MM.1S (cell line): ENCODE measurements at places on chromosomes 7 and 10.

- H3K27ac ChIP-seq, result peak overlapping the region; percentile 74; the same call in 1 of the 2 replicates
- peaks cover 33% of the 10 kb centered on the region for H3K27me3 ChIP-seq
- DNase-seq, result peak; percentile 69
- H3K36me3 ChIP-seq, result no peaks in the 10 kb centered on the region
- peaks cover 15% of the 10 kb centered on the region for H3K4me1 ChIP-seq
These were observed 940 bp upstream of the PSD start for GRCh38 chr10:102419269-102420180.

- H3K27me3 ChIP-seq, result no peaks in the 10 kb centered on the region
- H3K36me3 ChIP-seq, result no peaks in the 10 kb centered on the region
- H3K27ac ChIP-seq, result no peak overlapping the region
- H3K4me3 ChIP-seq, result no peak overlapping the region
- no peak for DNase-seq
- H3K4me1 ChIP-seq, result no peaks in the 10 kb centered on the region
These were observed 30.9 kb downstream of the LAMB1 start for GRCh38 chr7:107972075-107972482.

DNA sequence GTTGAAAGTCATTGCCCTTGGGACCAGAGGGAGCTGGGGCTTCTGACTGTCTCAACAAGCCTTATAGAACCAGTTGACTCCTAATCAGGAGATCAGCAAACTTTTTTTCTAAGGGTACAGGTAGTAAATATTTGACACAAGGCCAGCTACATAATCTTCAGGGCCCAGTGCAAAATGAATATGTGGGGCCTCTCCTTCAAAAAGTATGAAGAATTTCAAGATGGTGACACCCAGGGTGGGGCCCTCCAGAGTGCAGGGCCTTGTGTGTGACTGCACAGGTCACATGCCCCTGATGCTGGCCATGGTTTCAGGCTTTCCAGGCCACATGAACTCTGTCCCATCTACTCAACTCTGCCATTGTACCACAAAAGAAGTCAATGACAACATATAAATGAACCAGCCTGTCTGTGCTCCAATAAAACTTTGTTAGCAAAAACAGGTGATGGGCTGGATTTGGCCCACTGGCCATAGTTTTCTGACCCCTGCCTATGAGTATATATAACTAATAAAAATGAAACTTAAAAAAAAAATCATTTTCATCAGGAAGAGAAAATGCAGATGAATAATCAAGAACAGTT lies 6.1 kb downstream of the MMRN2 start:
- H3K36me3 ChIP-seq, result no peaks in the 10 kb centered on the region
- DNase-seq, result no peak
- no peaks in the 10 kb centered on the region for H3K27me3 ChIP-seq
- H3K27ac ChIP-seq, result no peak overlapping the region

DNA sequence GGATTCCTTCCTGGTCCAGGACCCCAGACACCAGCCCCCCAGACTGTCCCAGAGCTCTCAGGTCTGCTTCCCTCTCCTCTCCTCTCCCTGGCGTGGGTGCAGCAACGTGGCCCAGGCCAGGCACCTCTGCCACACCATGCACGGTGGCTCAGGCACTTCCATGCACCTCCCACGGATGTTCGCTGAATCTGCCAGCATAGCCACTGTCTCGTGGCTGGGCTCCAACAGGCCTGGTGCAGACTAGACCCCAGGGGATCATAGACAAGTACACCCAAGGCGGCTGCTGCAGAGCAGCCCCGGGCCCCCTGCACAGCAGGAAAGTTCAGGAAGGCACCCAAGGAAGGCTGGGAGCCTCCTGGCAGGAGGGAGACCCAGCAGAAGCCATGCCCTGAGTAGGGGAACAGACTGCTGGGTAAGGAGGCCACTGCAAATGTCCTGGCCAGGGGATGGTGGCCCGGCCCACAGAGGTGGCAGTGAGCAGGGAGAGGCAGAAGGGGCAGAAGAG lies 4.4 kb downstream of the RASGEF1A start:
- H3K36me3 ChIP-seq, result no peaks in the 10 kb centered on the region
- peaks cover 7% of the 10 kb centered on the region for H3K4me1 ChIP-seq
- DNase-seq, result no peak
- H3K4me3 ChIP-seq, result no peak overlapping the region
- H3K27me3 ChIP-seq, result peaks cover 10% of the 10 kb centered on the region; the same call in 1 of the 2 replicates

DNA sequence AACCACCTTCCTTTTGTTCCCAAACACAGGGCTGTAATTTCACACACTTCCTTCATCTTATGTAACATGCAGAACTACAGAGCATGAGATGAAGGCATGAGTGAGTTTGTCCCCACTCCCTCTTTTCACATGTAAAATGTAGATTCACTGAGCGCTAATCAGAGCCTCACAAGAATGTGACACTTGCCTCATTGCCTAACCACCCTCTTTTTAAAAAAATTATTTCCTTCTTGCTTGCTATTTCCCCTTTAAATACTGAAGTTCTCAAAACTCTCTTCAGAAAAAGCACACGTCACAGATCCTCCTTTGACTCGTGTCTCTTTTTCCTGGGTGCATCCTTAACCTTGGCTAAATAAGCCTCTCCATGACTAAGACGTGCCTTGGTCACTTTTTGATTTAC lies 121.2 kb upstream of the TARP start:
- no peak for DNase-seq
- H3K4me3 ChIP-seq, result no peak overlapping the region
- H3K27me3 ChIP-seq, result no peaks in the 10 kb centered on the region
- no peaks in the 10 kb centered on the region for H3K36me3 ChIP-seq
- H3K4me1 ChIP-seq, result peaks cover 31% of the 10 kb centered on the region

DNA sequence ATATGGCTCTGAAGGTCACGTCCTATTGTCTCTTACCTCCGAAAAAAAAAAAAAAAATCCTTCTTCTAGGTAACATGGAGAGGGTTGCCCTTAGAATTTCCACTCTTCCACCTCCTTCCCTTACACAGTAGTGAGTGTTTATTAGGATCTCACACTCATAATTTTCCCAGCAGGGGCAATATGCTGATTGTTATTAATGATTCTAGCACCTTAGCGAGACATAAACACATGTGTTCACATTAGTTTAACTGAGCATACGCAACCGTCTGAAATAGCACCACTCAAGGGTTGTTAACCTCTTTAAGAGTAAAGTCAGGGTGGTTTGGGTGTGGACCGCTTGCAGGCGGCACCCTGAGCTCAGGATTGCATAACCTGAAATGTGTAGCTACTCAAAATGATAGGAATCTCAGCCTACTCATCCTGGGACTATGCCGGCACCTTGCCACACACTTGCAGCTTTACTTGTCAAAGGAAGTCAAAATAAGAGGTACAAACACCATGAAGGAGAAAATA lies 52.2 kb downstream of the CPEB3 start:
- no peak overlapping the region for H3K27ac ChIP-seq
- H3K36me3 ChIP-seq, result 0 out of 2 replicates have a peak, but pooled peaks cover 3% of the 10 kb centered on the region
- H3K4me1 ChIP-seq, result peaks cover 25% of the 10 kb centered on the region
- no peak for DNase-seq
- no peaks in the 10 kb centered on the region for H3K27me3 ChIP-seq
